KBM-7 (cell line): ENCODE measurements at places on chromosomes 3 and 15.

GRCh38 chr3:160754371-160754854 lies 1.6 kb upstream of the PPM1L start:
- peak; percentile 62 for DNase-seq

DNA sequence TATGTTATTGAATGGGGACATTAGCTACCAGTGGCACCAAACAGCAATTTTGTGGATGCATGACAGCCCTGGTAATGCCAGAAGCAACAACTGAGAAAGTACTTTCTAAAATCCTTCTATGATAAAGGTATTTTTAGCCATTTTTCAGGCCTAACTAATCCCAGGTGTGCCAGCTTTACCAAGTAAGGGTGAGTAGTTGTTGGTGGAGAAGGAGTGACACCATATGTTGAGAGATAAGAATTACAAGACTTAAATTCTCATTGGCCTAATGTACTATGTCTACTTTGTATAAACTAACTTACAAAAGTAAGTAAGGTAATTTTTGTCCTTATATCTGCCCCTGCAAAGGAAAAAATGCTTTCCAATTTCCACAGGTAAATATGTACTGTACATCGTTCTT lies 4.1 kb upstream of the COX17 start:
- DNase-seq: peak; percentile 42

DNA sequence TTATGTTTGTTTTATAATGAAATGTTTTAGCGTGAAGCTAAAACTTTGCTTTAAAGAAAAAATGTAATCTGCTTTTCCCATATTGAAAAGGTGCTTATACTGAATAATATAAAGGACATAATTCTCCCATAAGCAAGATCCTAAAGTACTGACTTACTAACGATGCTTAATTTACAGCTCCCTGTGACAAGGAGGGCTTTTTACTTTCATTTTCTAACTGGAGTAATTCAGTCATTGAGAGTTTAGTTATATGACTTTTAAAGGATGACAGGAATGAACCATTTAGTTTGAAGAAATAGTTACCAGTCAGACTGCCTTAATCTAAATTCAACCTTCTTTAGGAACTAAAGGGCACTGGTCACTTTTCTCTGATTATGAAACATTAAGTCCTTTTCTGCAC lies 19.3 kb upstream of the ZPLD1 start:
- no peak for DNase-seq

- DNase-seq: no peak
Observed at GRCh38 chr3:166663194-166663593, 716.9 kb downstream of the ZBBX start.

GRCh38 chr3:107452436-107452835 lies 70.3 kb upstream of the BBX start:
- DNase-seq: no peak

GRCh38 chr3:52684184-52684583 lies 1.5 kb downstream of the PBRM1 start:
- no peak for DNase-seq

DNA sequence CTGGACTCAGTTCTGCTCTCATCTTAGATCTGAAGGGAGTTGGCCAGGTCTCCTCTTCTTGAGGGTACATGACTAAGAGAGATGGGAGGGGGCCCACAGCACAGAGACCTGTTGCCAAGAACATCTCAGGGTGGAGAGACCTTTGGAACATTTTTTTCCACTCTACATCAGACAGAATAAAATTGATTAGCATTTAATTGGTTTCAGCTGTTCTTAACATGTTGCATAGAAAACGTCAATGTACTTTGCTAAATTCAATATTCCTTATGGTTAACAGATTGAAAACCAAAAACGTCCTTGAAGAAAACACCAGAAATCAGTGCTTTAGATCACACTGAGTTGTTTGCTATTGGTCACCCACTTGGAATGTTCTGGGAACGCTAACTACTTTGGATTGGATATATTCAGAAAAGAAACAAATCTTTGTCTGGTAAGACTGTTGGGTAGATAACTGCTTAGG lies 36.4 kb upstream of the FSTL1 start:
- DNase-seq: no peak

GRCh38 chr3:59133311-59133710 lies 83.5 kb upstream of the CFAP20DC start:
- no peak for DNase-seq

DNA sequence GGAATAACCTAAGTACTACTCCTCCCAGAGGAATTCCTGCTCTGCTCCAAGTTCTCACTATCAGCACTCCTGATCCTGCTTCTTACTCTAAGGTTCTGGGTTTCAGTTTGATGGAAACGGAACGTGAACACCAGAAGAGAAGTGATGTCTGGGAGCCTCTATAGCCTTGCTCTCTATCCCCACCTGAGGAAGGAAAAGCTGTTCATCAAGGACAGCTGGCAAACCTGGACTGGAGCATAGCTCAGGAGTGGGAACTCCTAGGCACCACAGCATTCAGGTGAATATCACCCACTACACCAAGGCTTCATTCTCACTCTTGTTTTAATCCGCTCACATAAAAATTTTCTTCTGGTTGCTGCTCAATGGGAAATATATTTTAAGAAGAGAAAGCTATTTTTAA lies 13.0 kb upstream of the CADPS start:
- no peak for DNase-seq

DNA sequence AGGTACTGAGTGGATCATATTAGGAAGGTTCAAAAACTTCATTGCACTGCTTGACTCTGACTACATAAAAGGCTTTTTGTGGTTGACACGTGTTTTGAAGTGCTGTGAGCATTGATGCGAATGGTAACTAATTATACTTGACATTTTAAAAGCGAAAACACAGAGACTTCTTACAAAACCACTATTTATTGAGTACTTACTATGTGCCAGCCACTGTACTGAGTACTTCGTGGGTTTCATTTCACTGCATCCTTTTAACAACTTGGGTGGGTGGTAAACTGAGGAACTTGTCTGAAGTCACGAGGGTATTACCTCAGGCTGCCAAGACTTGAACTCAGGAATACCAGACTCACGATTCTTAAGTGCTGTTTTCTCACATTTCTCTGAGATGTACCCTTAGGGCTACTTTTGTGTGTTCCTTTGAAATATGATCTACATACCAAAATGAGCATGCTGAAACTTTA lies 45.3 kb upstream of the PPP4R2 start:
- no peak for DNase-seq

DNA sequence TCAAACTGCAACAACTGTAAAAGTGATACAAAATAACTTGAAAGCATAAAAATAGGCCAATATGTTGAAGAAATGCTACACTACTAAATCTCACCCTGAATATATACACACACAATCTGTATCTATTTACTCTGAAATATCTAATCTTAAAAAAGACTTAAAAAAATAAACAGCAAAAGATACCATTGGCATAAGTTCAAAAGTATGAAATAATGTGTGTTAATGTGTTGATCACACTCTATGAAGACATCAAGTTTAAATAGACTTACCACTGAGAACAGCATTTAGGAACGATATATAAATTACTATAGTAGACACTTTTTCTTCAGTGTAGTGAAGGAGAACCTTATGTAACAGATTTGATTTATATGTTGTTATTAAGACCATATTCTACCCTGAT lies 14.1 kb upstream of the SATB1 start:
- DNase-seq: no peak

GRCh38 chr3:149933008-149933407 lies 37.7 kb downstream of the PFN2 start:
- DNase-seq: no peak

- peak; percentile 17 for DNase-seq
Observed at GRCh38 chr3:38634111-38634510, 15.4 kb downstream of the SCN5A start.

DNA sequence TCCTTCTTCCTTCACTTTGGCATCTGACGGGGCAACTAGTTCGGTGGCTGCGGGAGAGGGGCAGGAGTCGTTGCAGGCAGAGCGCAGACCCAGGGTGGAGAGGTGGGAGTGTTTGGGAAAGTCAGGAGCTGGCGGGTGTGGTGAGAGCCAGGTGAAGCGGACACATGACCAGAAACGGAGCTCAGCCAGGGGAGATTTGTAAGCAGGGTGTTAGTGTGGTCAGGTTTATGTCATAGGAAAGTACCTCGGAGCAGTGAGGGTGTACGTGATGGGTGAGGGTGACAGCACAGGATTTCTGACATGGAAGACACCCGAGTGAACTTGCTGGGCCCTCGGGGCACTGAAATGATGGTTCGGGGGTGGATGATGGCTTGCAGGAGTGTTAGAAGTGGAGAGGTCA lies 247.4 kb upstream of the TPM1 start:
- no peak for DNase-seq

DNA sequence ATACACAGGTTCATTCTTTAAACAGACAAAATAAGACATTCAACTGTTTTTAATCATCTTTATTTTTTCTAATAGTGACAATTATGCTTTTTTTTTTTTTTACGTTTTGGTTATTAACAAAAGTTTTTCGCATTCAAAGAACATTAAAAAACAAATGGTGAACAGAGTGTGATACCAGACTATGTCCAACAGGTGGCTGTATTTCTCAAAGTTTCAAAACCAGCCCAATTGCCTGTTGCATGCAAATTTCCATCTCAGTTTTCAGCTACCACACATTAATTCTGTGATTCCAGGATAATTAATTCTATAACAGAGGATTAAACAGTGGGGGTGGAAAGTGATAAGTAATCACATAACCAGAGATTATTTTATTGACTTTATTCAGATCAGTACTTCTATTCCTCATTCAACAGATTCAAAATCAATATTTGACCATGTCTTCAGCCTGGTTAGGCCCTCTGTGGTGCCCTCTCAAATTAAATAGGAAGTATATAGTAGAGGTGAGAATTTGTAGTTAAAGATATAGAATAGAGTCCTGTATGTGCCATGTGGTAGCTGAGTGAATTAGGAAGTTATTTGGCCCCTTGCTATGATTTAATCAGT lies 122.2 kb upstream of the DCBLD2 start:
- peak; percentile 55 for DNase-seq

- no peak for DNase-seq
Observed at GRCh38 chr3:195550723-195551122, 7.6 kb upstream of the PPP1R2 start.

- DNase-seq: no peak
Observed at GRCh38 chr3:139756529-139757103, 78.8 kb upstream of the NMNAT3 start.

- DNase-seq: no peak
Observed at GRCh38 chr15:99974246-99974645, 241.0 kb upstream of the LYSMD4 start.

DNA sequence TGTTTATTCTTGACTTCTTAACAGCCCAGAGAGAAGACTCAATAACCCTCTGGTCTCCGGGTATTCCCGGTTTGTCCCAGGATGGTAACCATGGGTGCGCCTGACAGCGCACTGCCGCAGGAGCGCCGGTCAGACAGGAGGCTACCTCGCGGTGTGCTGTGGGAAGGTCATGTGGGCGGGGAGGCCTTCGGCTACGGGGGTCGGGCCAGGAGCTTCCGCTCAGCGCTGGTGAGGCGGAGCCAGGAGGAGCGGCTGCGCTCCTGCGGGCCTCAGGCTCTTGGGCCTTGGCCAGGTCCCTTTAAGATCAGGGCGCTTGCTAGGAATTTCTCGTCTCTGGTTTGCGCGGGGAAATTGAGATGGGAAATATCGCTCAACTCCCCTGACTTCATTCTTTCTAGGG lies 182.3 kb upstream of the NDN start:
- no peak for DNase-seq

- DNase-seq: no peak
Observed at GRCh38 chr3:158273656-158274055, 163.8 kb downstream of the RSRC1 start.

GRCh38 chr15:97168704-97169475 lies 791.6 kb upstream of the ARRDC4 start:
- DNase-seq: no peak

DNA sequence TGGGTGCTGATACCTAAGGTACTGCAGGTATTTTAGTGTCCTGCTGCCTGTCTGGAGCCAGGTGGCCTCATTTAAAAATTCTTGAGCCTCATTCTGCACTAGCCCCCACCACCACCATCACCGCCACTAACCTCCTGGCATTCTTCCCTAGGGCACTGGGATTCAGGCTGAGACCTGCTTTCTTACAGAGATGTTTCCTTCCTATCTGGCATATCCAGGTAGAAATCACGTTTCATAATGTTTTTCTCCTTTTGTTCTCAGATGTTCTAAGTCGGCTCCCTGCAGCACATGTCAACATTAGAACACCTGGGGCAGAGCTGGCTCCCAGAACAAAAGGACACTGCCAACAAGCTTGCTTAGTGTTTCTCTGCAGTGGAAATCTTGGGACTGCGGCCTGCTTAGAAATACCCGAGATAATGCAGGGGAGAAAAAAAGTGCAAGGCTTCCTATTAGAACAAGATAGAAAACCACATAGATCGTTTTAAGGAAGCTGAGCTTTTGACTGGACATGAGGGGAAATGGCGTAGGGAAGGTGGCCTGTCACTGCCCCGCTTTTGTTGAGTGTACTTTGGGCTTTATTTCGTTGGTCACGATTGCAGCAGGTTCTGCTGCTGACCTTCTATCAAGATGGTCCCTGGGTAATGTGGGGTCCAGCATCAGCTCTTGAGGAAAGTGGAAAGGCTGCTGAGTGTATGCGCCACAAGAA lies 59.6 kb upstream of the PPARG start:
- DNase-seq: no peak

DNA sequence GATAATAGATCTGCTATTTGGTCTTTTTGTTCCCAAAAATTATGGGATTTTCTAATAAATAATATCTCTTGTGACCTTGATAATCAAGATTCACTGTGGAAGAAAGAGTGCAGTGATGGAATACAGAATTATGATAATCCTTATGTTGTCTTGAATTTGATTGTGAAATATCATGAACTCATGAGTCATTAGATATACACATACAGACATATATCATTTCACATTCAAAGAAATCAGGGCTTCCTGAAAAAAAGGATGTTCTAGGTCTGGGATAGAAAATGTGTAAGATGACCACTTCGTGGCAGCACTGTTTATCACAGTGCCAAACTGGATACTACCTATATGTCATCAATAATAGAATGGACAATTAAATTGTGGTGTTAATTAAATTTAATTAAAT lies 97.7 kb downstream of the DPH6 start:
- DNase-seq: no peak

DNA sequence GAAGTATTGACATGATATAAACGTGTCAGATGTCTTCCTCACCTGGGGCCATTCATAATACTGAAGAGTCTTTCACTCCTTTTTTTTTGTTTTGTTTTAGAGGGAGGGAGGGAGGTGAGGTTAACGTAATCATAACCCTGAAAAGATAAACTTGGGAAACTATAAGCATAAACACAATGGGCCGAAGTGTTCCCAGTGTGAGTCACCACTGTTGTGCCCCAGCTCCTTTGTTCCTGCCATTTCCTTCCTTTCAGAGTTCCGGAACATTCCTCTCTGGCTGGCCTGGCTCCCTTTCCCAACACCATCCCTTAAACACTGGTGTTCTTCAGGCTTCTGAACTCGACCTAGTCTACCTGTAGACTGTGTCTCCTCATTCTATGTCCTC lies 18.6 kb downstream of the PLD1 start:
- no peak for DNase-seq
